Stimulated activated CD4-positive, alpha-beta T cell treated with anti-CD3 and anti-CD28 coated beads, Interleukin-1b, Interleukin-23, amount 100 ng/mL, for 1 hour (primary cell): ENCODE measurements at places on chromosomes 12 and 14.

DNA sequence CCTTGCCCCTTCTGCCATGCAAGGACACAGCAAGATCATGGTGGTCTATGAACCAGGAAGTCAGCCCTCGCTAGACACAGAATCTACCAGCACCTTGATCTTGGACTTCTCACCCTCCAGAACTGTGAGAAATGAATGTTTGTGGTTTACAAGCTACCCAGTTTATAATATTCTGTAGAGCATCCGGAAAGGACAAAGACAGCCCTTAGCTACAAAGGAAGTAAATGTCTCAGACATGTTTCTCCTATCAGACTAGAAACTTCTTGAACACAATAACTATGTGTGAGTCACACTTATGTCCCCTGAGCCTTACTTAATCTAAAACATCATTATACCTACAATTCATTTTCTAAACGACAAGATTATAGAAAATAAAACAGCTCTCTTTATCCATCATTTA lies 176.7 kb downstream of the KLHL28 start:
- no peak for DNase-seq

GRCh38 chr14:74417611-74418010 lies 8.4 kb downstream of the SYNDIG1L start:
- DNase-seq: no peak

DNA sequence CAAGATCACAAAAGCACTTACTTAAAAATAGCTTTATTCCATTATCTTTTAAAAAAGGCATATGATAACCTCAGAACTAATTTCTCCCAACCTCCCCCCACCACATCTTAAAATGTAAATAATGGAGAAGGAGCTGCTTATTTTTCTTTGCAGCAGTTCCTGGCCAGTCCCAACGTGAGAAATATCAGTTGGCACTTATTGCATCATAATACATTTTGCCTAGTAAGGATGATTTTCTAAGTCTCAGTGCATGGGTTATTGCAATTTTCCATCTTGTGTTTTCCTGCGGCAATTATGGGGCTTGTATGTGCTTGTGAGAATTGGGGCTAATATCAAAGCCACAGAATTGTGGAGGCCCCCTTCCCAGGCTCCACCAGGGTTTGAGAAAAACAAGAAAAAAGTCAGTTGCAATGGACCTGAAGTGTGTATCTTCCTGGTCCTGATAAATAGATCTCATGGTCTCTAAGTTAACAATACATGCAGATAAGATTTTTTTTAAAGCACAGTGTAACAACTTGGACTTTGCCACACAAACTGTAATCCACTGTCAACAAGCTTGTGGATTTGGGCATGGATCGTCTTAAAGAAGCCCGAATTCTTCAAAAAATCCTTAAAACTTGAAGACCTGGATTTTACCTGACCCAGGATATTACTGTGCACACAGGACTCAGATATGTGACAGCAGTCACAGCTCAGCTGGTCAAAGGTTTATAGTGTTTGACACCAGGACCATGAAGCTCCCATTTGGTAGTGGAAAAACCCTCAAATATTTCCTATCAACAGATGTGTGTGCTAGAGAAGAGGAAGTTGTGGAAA lies 2.8 kb upstream of the WSB2 start:
- no peak for DNase-seq

DNA sequence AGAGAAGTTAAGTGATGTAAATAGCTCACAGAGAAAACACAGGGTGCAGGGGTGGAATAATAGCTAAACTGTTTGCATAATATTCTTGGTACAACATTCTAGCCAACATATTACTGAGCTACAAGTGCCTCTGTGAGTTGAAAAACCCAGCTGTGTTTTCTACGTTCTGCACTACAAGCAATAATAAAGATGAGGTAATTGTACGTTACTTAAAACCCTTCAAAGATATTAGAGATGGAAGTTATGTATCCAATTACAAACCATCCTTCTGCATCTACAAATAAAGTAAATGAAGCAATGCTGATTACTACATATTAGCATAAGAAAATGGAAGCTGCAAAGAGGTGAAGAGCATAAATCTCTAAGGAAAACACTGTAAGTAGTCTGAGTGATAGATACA lies 271.4 kb downstream of the SSPN start:
- DNase-seq: no peak

- DNase-seq: no peak
Observed at GRCh38 chr12:15924956-15925355, 13.8 kb downstream of the DERA start.

GRCh38 chr14:20818861-20819260 lies 16.2 kb upstream of the RNASE1 start:
- DNase-seq: no peak

DNA sequence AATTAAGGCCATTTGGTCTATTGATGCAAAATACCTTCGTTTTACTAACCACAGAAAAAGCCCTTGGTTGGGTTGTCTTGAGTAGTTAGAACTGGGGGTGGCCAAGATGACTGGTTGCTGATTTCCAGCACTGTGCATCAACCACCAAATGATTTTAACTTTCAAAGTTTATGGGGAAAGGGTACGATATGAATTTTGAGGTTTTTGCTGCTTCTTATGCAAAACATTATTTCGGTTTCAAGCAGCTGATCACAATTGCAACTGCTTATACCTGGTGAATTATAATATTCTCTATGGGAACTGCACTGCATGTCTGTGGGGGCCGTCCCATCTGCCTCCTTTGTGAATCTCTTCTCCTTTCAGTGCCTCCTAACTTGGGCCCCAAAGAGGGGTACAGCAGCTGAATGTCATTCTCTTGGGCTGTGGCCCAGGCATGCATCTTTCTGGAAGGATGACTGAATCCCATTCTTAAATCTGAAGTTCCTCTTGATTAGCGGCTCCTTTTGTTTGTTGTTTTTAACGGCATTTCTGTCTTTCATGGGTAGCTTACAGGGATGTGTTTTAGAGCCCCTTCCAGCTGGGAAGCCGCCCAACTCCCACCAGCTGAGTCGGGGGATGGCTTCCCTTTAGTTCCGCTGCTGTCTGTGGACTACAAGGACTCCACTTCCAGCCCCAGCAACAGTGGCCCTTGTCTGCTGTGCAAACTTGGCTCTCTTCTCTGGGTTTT lies 479.8 kb downstream of the ZFP36L1 start:
- no peak for DNase-seq

DNA sequence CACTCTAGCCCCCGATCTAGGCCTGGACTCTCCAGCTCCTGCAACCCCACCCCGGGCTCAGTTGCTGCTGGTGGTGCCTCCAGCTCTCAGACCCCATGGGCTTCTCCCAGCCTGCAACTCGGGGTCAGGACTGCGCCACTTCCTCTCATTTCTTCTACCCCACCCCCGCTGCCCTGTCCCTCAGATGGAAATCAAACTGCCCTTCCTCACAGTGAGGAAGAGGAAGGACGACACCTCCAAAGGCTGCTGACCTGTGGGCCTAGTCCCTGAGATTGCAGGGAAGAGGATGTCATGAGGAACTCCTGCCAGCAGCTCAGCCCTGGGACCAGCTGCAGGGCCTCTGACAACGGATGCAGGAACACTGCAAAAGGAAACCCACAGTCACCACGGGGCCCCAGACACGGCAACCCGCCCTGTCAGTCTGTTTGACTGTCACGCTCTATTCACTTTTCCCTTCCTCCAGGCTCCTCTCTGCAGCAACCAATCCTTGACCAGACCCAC lies 29.3 kb upstream of the PNMA1 start:
- DNase-seq: no peak

GRCh38 chr14:48622980-48623379 lies 947.6 kb upstream of the MDGA2 start:
- DNase-seq: no peak

DNA sequence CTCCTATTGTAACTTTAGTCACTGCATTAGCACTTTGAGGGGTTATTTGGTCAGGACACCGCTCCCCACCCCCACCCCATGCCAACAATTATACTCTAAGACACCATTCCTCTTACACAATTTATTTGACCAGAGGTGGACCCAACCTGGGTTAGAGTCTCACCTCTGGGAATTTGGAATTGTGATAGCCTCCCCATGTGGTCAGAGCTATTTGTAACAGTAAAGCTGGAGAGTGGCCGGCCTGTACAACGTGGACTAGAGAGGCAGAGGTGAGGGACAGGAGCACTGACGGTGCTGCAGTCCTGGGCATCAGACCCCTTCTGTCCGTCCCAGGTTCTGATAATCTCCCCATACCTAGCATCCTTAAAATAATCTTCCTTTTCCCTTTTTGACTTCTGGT lies 3.3 kb upstream of the HAL start:
- no peak for DNase-seq

DNA sequence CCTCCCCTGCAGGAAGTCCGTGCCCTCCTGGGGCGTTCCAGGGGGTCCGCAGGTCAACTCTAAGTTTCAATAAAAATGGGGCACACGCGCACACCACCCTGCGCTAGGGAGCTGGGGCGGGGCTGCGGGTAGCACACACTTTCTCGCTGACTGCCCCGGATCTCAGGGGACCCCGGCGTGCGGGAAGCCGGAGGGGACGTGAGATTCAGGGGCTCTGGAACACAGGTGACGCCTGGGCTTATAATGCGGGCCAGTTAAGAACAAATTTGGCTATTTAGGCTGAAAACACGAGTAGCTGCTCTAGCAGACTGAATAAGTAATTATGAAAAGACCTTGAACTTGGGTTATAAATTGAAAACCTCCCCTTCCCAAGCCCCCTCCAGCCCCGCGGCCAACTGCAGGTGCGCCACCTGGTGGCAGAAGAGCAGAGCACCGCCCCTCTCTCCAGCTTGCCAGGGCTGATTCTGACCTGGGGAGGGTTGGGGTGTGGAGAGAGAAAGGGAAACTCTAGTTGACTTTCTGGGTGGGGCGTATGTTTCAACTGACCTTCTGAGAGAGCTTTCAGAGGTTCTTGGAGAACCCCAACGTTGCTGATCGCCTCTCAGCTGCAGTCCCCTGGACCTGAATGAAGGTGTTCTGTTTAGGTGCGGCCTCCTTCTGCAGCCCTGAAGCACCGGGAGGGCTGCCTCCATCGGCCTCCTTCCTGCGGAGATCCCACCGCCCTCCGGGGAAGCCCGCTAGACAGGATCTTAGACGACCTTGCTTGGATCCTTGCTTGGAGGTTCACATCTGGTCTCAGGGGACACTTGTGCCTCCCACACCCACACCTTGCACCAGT lies 118.4 kb upstream of the EVL start:
- DNase-seq: no peak

- no peak for DNase-seq
Observed at GRCh38 chr14:24329736-24330135, 5.1 kb downstream of the ADCY4 start.

- no peak for DNase-seq
Observed at GRCh38 chr14:102768223-102769048, 8.8 kb upstream of the TRAF3 start.

- DNase-seq: no peak
Observed at GRCh38 chr12:131084341-131085011, 130.8 kb downstream of the ADGRD1 start.
